Mammary epithelial cell (primary cell): ENCODE measurements at places on chromosomes 2 and 18.
A peak's percentile ranks its signal among the peaks of the same experiment; 100 is the strongest.

DNA sequence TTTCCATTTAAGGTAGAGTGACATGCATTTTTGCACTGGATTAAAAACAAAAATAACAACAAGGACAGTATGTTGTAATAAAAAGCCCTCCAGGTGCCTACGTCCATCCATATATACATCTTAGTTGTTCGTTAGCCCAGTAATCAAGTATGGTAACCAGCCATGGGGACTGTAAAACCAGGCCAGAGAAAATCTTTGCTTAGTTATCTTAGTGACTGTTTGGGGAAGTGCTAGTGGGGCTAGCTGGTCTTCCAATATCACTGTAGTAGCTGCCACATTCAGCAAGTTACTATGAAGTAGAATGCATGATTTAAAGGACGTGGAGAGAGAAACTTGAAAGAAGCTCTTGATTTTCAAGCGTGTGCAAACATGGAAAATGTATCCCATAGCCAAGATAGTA lies 95.9 kb upstream of the STON1 start:
- no peak for DNase-seq

- peak; percentile 23 for DNase-seq
Observed at GRCh38 chr2:148298196-148298595, 277.3 kb downstream of the MBD5 start.

DNA sequence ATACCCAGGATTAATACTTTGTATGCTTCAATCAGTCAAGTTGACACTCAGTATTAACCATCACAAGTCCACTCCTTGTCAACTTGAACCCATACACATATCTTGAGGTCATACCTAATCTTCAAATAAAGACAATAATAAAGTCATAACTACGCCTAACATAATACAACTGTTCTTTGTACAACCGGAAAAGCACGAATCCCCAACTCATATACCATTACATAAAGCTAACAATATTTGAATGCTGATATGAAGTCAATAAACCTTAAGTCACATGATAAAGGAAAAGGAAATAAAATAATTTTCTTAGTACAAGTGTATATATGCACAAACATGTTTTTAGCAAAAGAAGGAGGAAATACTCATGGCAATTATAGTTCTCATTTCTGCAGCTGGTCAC lies 770.6 kb upstream of the GYPC start:
- DNase-seq, result no peak

DNA sequence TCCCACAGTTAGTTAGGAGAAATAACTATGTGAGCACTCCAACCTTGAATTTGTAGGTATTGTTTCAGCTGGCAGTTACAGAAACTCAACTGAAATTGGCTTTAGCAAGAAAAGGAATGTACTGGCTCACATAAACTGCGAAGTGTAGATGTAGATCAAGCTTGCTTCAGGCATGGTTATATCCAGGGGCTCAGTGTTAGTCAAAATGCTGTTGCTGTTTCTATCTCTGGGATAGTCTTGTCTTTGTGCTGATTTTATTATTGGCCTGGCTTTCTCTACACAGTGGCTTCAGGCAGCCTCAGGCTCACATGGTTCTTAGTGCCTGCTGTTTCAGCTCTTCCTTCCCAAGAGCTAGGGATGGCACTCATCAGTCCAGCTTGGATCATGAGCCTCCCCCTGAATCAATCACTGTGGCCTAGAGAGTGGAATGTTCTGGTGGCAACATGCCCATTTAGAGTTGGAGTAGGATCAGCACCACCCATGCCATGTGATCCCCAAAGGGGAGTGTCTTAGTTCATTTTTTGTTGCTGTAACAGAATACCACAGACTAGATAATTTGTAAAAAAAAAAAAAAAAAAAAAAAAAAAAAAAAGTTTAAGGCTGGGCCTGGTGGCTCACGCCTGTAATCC lies 69.1 kb upstream of the FOXI3 start:
- DNase-seq, result peak; percentile 33

DNA sequence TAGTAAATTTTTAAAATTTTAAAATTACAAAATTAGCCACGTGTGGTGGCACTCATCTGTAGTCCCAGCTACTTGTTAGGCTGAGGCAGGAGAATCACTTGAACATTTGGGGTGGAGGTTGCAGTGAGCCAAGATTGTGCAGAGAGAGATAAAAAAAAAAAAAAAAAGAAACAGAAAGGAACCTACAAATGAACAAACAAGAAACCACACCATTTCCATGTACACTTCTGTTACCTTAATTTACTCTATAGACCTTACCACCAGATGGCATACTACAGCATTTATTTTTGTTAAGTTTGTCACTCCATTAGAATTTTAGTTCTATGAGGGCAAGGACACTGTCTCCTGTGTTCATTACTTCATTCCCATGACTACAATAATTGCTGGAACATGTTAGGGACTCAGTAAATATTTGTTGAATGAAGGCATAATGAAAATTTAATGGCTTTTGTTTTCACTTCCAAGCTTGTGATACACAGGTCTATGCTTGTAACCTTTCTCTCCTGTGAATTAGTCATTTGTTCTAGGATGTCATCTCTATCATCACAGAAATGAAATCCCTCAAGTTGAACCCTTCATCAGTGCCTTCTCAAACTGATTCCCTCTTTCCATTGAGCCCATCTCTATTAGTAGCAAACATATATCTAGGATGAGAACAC lies 76.0 kb downstream of the ARHGAP15 start:
- peak; percentile 50 for DNase-seq

GRCh38 chr2:204026294-204026693 lies 89.7 kb downstream of the ICOS start:
- no peak for DNase-seq

GRCh38 chr2:181004647-181005325 lies 24.4 kb downstream of the UBE2E3 start:
- no peak for DNase-seq
